ENCODE measurements at places on chromosomes 4 and X.
A peak's percentile ranks its signal among the peaks of the same experiment; 100 is the strongest.

DNA sequence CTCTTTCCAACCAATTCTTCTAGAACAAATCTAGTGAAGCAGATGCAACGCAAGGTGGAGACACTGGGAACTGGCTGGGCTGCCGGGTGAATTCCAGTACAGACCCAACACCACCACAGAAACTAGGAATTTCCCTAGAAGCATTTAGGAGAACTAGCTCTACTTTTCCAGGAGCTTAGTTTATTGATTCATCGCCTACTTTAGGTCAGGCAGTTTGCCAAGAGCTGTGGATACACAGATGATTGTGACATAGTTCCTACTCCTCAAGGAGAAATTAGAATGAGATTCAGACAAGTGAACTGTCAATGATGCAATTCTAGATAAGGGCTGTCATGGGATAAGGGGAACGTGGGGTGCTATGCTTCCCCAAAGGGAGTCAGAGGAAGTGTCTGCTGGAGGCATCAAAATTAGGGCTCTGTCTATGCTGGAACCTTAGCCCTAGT, 350.0 kb downstream of the CAMK2D start:
- no peak for DNase-seq

DNA sequence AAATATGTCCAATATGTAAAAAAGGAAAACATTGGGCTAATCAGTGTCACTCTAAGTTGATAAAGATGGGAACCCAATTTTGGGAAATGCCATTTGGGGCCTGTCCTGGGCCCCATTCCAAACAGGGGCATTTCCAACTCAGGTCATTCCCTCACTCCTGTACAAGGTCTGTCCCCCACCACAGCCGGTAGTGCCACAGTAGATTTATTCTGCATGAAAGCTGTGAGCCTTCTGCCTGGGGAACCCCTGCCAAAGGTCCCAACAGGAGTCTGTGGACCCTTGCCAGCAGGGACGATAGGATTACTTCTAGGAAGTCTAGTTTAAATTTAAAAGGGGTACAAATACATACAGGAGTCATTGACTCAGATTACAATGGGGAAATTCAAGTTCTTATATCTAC, 317.6 kb upstream of the GNPDA2 start:
- DNase-seq = no peak

DNA sequence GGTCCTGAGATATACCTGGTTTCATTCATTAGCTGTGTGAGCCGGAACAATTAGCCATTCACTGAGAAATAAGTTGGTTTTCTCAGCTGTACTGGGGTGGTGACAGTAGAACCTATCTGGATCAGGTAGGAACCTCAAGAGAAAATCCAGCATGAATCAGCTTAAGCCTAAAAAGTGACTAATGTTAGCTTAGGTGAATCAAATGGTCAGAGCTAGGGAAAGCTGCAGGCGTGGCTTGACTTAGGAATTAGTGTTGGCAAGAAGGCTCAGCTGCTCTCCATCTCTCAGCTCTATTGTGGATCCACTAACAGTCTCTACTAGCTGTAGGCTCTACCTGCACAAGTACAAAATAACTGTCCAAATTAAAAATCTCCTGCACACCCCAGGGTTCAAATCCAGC, 1025.5 kb downstream of the RAB28 start:
- DNase-seq = no peak

DNA sequence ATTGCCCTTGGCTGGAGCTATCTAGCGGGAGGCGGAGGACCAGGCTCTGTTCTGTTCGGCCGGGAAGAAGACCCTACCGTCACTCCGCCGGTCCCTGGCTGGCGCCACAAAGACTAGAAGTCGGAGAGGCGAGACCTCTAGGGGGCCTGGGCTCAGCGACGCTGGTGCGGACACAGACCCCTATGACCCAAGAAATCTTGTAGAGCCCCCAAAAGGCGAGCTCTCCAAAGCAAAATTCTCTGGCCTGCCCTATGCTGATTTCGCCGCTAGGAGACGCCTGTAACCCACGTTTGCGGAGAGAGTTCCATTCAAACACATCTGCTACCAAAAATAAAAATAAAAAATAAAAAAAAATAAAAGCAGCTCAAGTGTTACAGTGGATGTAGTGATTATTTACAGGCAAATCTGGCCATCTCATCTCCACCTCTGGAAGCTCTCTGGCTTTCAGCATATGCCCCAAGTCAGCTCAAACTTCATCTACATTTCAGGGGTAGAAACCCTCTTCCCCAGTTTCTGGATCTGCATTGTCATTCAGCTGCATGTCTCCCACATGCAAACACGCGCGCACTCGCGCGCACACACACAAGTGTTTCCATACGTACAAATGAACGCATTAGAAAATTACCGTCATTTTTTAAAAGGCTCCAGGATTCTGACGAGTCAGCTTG, 2.4 kb upstream of the PCDH10 start:
- peak; percentile 39 for DNase-seq
